ENCODE measurements at places on chromosomes 16 and 17.

- no peak for DNase-seq
Measured at GRCh38 chr16:87350031-87350430, 32.8 kb upstream of the C16orf95 start.

DNA sequence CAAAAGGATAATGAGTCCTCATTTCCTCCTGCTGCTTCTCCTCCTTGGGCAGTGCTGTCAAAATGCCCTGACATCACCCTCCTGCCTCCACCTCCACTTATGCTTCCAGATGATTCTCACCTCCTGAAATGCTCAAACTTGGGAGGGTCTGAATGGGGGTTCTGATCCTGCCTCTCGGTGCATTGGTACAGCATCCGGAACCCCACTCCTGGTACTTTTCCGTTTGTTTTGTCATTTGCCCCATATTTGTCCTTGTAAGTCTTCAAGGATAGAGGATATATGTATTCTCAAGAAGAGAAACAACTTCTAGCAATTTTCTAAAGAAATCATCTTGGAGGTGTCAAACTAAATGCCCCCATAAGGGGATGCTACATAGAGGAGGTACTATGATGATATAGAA, 148.3 kb downstream of the SHISA9 start:
- DNase-seq, result no peak

GRCh38 chr17:35944151-35944550, 638 bp upstream of the LYZL6 start:
- DNase-seq, result no peak

- no peak for DNase-seq
Measured at GRCh38 chr17:19409066-19409465, 2.0 kb upstream of the RNF112 start.

DNA sequence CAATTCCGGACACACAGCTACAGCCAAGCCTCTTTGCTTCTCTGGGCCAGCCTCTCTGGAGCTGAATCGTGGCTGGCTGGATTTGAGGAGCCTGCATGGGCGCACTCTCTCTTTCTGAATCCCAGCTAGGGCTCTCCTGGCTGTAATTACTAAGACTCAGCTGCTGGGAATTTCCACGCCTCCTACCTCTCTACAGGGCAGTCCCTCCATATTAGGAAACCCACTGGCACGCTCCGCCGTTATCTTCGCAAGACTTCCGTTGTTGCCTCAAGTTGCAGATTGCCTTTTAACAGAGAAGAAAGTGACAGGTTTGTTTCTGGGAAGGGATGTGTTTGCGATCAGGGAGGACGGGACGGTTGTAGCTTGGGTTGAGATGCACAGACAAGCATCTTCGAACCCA, 188.4 kb upstream of the NLRP1 start:
- no peak for DNase-seq

GRCh38 chr17:44308865-44309264, 464 bp downstream of the RUNDC3A start:
- no peak for DNase-seq

DNA sequence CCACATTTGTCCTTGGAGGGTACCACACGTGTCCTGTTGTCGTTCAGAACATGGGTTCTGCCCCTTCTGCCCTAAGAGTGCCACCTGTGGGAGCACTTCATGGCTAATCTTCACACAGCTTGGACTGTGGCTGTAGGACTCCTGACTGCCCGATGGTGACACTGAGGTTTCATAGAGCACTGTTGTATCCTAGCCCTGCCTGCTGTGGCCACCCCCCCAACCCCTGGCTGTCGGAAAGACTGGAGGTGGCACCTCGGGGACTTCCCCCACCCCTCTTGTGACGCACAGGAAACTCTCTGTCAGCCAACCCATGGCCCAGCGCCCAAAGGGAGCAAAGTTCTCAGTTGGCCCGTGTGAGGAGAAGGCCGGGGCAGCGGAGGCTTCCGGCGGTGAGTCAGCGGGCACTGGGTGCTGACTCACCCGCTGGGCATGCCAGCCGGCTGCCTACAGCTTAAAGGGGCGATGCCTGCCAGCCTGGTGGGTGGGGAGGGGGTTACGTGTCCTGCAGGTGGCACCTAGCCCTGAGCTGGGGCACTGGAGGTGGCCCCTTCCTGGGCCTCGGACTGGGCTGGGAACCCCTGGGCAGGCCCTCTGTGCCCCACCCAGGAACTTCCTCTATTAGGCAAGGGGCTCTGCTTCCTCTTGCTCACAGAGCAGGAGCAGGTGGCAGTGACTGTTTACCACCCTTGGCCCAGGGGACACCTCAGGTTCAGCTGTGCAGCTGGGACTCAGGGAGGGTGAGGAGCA, 3.4 kb downstream of the MAP2K3 start:
- no peak for DNase-seq

All from H1 (cell line).